Stimulated activated CD4-positive, alpha-beta T cell treated with anti-CD3 and anti-CD28 coated beads, TNF-alpha, amount 100 ng/mL, for 1 hour (primary cell): ENCODE measurements at places on chromosomes 5 and 9.
A peak's percentile ranks its signal among the peaks of the same experiment; 100 is the strongest.

- no peak for DNase-seq
Observed at GRCh38 chr5:119386596-119387344, 31.0 kb downstream of the TNFAIP8 start.

GRCh38 chr5:154375329-154376008 is 70.3 kb upstream of the SAP30L start:
- DNase-seq = no peak

DNA sequence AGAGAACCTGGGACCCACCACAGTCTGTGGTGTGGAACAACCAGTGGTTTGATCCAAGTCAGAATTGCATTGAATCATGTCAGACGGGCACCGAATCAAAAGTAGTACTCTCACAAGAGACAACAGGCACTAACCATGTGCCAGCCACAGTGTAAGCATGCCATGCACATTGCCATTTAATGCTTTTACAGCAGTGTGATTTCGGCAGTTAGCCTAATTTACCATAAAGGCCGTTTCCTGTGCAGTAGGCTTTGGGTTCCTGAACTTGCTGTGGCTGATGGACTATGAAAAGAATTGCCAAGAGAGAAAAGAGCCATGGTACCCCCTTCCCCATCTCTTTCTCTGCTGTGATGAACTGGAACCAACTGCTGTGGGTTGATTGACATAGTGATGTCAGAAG is 540.6 kb downstream of the EBF1 start:
- DNase-seq = no peak

DNA sequence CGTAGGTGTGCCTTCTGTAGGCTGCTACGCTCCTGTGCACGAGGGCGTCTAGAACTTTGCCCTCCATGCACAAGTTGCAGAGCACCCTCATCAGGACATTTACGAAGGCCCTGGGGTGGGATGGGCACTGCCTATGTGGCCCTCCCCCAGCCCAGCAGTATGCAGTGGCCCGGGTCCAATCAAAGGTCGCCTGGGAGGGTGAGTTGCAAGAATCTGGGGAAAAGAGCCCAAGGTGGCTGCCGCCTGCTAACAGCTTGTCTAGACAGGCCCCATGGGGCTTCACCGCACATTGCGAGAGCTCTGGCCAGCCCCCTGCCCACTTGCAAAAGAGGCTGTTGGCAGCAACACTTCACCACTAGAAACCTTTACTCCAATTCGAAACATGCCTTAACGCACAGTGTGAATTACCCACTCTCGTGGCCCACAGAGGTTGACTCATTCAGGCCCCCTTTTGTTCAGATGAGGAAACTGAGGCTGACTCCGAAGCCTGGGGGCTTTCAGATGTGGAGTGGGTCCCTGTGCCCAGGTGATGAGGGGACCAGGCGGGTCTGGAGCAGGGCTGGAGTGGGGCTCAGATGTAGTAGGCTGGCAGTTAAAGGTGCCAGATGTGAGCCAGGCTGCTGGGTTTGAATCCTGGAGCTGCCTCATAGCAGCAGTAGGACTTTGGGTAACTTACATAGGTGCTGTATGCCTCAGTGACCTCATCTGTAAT is 31.8 kb upstream of the IL17B start:
- no peak for DNase-seq

DNA sequence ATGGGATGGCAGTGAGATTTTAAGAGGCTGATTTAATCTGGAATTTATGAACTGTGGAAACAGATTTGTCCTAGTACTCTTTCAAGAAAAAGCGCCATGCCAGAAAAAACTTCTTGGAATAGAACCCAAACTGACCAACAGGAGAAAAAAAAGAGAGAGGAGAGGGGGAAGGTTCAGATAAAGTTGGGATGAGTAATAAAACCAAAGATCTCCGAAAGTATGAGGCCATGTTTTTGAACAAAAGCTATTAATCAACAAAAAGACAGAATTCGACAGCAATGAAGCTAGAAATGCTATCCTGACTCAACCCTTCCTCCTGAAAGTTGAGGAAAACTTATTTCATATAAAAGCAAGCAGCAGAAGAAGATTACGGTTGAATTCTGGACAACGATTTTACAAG is 135.5 kb downstream of the CEMIP2 start:
- DNase-seq = no peak

DNA sequence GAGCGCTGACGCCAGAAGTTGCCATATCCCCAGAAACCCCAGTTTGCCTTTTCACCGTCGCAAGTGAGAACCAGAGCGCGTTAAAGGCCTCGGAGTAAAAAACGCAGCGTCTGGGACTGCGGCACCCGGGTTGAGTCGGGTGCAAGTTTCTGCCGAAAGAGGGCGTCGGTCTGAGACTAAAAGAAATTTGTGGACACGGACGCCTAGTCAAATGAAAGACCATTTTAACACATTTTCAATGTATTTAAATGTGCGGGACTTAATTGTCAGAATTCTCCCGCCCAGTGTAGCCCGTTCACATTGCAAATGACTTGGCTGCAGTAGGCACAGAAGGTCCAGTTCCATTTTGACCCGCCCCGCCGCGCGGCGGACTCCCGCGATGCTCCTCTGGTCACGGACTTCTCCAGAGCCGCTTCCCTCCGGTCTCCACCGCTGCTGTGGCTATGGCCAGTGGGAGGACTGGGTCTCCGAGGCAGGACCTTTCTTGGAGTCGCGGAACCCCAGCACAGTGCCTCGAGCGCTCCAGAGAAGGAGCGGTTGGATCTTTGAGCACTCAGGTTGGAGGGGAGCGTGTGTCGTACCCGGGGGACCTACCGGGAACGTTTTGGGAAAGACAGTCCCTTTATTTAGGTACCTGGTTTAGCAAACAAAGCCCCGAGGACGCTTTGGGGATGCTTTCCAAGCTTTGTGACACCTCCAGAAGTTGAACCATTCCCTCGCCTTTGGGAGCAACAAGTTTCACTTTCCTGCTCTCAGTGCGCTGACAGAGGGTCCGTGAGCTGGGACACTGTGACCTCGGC is 1.2 kb upstream of the NPR3 start:
- no peak for DNase-seq

GRCh38 chr5:94218374-94218773 is 400.0 kb downstream of the KIAA0825 start:
- no peak for DNase-seq

DNA sequence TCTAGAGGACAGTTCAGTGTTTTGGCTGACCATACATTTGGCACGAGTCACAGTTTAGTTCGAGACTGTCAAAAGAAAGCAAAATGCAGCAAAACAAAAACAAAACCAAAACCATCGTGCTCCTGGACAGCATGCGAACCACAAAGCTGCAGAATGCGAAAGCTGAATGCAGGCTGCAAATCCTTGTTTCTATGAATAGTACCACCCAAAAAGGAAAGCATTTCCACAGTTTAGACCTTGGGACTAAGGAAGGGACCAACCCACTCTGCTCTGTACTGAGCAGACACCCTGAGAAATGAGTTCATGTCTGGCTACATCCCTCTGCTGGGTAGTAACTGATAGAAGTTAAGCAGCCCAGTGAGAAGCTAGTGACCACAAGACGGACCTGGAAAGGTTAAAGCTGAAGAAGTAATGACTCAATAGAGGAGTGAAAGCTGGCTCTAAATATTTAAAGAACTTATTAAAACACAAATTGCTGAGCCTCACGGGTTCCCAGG is 3.9 kb downstream of the GCNT4 start:
- DNase-seq = no peak

- DNase-seq = no peak
Observed at GRCh38 chr5:142143878-142144277, 35.3 kb downstream of the NDFIP1 start.

DNA sequence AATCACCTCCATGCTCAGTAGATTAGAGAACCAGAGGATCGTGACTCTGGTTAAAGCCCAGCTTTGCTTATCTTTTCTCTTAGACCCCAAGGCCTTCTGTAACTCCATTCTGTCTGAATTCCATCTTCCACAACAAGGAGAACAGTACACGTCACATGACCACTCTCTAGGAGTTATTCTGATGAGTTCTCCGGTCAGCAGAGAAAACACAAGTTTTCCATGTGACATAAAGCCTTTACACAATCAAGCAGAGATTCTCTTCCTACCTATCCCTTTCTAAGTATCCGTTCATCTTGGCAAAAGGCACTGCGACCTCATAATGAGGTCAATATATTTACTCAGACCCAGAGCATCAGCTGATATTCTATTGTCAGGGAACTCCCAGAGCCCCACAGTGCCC is 112.3 kb downstream of the TRPM6 start:
- DNase-seq = no peak

- DNase-seq = no peak
Observed at GRCh38 chr5:132207778-132208177, 19.9 kb downstream of the P4HA2 start.

- no peak for DNase-seq
Observed at GRCh38 chr5:136675769-136676168, 310.4 kb upstream of the TRPC7 start.

DNA sequence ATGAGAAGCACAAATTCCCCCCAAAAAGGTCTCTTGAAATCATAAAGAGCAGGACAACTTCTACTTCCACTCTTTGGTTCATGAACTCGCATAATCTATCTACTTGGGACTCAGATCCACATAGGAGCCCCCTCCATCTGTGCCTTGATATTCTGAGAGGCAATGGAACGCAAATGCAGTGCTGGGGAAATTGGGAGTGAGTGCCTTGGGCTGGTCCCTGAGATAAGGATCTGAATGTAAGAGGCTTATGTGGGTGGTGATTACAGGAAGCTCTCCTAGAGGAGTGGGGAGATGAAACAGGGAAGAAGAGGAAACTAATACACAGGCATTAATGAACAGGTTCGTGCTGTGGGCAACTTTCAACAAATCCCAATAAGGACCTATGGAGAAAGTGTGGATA is 285.6 kb downstream of the RASEF start:
- no peak for DNase-seq

- DNase-seq = no peak
Observed at GRCh38 chr9:109286981-109287380, 33.9 kb downstream of the EPB41L4B start.

GRCh38 chr5:64854855-64855254 is 86.1 kb downstream of the CWC27 start:
- no peak for DNase-seq

- no peak for DNase-seq
Observed at GRCh38 chr9:27471366-27471765, 52.7 kb upstream of the IFNK start.

DNA sequence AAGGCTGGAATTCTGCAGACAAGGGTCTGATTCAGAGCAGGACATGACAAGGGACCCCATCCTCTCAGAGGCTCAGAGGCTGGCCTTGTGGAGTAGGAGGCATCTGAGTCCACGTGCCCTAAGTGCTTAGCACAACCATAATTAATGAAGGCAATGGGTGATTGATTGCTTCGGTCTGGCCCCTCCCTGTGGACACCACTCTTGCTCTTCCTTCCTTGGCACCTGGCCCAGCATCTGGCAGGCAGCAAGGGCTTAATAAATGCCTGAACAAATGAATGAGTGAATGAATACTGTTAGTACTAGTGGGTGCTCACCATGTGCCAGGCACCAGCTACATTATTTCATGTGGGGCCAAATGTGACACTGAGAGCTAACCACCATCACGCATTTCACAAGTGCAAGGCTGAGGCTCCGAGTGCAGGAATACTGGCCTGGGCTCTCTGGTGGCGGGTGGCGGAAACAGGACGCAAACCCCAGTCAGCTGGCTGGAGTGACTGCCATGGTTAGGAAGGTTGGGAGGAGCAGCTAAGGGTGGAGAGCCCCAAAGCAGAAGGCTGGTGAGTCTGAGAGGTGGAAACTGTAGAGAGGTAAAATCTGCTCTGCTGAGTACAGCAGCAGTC is 53.6 kb downstream of the ASS1 start:
- DNase-seq = no peak

DNA sequence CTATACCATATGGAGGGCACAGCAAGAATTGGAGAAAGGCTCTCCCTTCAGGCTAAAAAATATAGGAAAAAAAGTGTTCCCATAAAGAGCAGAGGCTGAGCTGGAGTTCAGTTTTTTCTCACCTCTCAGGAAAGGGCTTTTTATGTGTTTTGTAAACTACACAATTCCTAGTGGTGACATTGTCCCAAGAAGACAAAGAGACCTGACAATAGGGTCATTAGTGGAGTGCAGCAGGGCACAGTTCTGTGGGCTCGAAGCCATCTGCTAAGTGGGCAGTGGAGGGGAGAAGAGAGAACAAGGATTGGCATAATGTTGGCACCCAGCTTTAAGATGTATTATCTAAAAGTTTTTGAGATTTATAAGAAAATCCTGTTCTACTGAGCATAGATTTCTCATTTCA is 162.5 kb downstream of the HCN1 start:
- DNase-seq = no peak

GRCh38 chr9:89661956-89662717 is 57.3 kb downstream of the GADD45G start:
- DNase-seq = no peak

GRCh38 chr9:69122082-69122548 is 52.0 kb upstream of the TJP2 start:
- peak; percentile 18 for DNase-seq

DNA sequence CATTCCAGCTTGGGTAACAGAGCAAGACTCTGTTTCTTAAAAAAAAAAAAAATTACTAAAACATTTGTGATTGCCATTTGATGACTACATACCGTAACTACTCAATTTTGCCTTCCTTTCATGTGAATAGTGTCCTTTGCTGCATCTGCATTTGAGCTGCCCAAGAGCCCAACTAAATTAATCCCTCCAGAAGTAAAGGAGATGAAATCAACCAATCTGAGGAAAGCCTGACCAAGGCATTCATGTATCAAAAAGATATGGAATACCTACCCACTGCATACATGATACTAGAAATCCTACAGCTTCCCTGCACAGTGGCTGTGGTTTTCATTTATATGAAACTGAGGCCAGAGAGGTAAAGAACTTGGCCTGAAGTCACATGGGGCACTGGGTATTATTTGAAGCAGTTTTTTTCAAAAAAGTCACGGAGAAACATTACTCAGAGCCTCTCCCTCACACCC is 177.5 kb downstream of the AOPEP start:
- no peak for DNase-seq

- peak; percentile 57 for DNase-seq
Observed at GRCh38 chr9:127608104-127608966, 3.7 kb upstream of the STXBP1 start.

DNA sequence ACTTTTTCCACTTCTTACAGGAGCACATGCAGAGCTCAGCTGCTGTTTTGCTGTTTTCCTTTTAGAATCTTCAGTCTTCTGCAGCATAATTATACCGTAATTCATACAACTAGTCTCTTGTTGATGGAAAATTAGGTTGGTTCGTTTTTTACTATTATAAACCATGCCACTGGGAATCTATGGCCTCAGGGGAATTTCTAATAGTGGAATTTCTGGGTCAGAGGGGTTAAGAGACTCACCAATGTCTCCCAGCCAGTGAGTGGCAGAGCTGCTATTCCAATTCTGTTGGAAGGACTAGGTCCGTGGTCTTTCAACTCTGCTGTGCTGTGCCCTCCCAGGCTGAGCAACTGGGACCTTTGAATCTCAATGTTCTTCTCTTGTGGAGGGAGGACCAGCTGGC is 282.5 kb downstream of the ZSWIM6 start:
- no peak for DNase-seq

- DNase-seq = no peak
Observed at GRCh38 chr5:74051076-74051475, 425.1 kb downstream of the ARHGEF28 start.
